NCI-H2081 treated with DMSO at 0.1 percent for 48 hours (cell line): ENCODE measurements at places on chromosomes 1 and 21.

- no peak for DNase-seq
These were observed 111.0 kb downstream of the EDEM3 start for GRCh38 chr1:184643661-184644060.

- no peak for DNase-seq
These were observed 48.0 kb upstream of the WDR26 start for GRCh38 chr1:224482619-224483018.

DNA sequence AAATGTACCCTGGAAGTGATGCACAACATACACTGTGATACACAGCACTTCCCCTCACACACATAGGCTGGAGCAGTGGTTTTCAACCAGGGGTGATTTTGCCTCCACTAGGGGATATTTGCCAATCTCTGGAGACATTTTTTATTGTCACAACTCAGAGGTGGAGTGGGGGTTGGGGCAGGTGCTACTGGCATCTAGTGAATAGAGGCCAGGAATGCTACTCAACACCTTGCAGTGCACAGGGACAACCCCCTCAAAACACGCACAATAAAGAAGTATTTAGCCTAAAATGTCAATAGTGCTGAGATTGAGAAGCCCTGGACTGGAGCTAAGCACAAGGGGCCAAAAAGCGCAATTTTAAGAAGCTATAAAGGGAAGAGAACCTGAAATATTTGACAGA is 54.1 kb downstream of the DNAJC6 start:
- no peak for DNase-seq

- no peak for DNase-seq
These were observed 240.9 kb downstream of the KIF26B start for GRCh38 chr1:245395680-245396079.

- no peak for DNase-seq
These were observed 35.7 kb downstream of the MORN1 start for GRCh38 chr1:2355373-2356261.

DNA sequence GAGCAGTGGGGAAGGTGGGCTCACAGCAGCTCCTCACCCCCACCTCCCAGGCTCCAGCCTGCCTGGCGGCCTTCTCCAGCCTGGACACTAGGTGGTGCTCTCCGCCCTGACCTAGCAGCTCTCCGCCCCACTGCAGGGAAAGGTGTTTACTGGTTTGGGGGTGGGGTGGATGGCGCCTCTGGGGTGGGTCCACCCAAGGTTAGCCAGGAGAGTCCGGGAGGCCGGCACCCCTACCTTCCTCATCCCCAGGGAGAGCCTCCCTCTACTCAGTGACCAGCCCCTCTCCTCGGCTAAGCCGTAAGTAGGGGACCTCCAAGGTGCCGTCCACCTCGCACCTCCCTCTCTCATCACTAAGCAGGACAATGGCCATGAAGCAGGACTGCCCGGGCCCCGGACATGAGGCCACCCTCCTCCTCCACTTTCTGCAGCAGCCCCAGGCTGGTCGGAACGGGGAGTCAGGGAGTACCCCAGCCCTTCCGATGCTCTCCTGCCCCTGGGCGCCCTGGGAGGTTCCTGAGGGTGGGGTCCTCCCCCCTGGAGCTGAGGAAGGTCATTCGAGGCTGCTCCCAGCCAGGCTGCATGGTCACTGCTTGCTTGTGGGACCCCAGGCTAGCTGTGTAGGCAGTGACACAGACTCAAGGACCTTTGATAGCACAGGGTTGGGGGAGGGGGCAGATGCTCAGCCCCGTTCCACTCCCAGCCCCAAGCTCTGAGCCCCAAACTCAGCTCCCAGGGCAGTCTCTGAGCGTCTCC is 101.4 kb upstream of the VAMP3 start:
- no peak for DNase-seq

DNA sequence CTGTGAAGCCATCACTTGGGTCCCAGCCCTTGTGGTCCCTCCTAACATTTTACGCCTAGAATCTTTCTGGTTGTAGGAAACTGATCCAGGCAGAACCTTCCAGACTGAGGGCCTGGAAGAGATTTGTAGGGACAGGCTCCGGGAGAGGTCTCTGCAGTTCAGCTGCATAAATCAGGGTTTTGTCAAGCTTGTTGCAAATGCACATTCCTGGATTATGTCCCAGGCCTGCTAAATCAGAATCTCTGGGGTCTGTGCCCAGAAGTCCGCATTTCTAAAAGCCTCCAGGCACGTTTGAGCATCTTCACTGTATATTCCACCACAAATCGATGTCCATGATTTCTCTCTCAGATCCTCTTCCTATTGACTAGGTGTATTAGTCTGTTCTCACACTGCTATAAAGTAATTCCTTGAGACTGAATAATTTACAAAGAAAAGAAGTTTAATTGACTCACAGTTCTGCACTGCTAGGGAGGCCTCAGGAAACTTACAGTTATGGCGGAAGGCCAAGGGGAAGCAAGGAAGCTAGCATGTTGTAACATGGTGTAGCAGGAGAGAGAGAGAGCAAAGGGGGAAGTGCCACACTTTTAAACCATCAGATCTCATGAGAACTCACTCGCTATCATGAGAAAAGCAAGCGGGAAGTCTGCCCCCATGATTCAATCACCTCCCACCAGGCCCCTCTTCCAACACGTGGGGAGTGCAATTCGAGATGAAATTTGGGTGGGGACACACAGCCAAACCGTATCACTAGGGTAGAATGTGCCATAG is 1.2 kb upstream of the FHAD1 start:
- DNase-seq: no peak
